ENCODE measurements at places on chromosomes 11 and 22.

GRCh38 chr11:130600616-130601015 lies 152.2 kb downstream of the ADAMTS15 start:
- DNase-seq = no peak

GRCh38 chr11:119693253-119693815 lies 35.7 kb downstream of the NECTIN1 start:
- DNase-seq = no peak

DNA sequence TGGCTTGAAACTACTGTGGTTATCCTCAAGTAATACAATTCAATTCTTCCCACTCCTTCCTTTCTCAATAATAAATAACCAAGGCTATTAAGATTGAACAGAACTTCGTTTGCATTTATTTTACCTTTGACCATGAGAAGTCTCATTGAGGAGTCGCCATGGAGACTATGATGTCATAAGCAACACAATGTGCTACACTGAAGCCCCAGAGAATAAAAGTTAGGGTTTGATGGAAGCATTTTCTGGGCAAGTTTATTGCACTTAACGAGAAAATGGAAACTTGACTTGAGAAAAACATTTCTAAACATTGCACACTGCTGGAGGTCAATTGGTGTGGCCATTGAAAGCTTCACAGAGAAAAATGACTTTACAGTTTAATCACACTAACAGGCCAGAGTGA lies 121.5 kb downstream of the FAM76B start:
- no peak for DNase-seq

- no peak for DNase-seq
These were observed 1.4 kb upstream of the TAGLN start for GRCh38 chr11:117197516-117198456.

- no peak for DNase-seq
These were observed 17.9 kb downstream of the SWAP70 start for GRCh38 chr11:9681583-9682372.

Measured in activated CD8-positive, alpha-beta T cell treated with anti-CD3 and anti-CD28 coated beads, Interleukin-2, amount 10 ng/mL, durations not matched to agents 7 days and 5 days (primary cell).